Activated naive CD4-positive, alpha-beta T cell treated with Interleukin-2 at 50 U/mL for 16 hours (primary cell): ENCODE measurements at places on chromosomes 3 and 15.

DNA sequence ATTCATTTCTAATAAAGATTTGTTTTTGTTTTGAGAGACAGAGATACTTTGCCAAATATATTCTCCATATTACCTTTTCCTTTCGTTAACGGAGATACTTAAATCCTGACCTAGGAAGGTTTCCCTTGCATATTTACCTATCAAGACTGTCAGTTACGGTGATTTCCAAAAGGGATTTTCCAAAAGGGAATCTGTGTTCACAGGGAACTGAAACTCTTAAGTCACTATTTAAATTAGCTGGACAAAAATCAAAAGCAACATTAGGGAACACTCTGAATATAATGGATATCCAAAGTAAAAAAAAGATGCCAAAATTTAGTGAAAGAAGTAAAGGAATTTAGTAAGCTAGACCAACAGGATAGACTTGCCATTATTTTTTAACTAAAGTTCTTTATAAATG lies 576 bp downstream of the LRRFIP2 start:
- DNase-seq, result no peak

- no peak for DNase-seq
Observed at GRCh38 chr3:197014942-197015575, 14.6 kb downstream of the MELTF start.

DNA sequence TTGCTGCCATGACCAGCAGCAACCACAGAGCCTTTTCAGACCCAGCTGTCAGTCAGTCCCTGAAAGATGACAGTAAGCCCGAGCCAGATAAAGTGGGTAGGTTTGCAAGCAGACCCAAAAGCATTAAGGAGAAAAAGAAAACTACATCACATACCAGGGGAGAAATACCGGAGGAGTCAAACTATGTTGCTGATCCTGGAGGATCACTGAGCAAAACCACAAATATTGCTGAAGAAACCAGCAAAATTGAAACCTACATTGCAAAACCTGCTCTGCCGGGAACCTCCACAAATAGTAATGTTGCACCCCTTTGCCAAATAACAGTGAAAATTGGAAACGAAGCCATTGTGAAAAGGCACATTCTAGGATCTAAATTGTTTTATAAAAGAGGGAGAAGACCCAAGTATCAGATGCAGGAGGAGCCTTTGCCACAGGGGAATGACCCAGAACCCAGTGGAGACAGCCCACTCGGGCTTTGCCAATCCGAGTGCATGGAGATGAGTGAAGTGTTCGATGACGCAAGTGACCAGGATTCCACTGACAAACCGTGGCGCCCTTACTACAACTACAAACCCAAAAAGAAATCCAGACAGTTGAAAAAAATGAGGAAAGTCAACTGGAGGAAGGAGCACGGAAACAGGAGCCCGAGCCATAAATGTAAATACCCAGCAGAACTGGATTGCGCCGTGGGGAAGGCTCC lies 42.1 kb upstream of the RASA2 start:
- DNase-seq, result no peak

- DNase-seq, result no peak
Observed at GRCh38 chr3:77720460-77720971, 680.6 kb downstream of the ROBO2 start.

GRCh38 chr3:69031635-69032034 lies 18.2 kb upstream of the EOGT start:
- DNase-seq, result no peak
